ENCODE measurements at places on chromosomes 12 and 14. TPM values are rescaled to one million over a fixed set of nuclear protein-coding genes. Genes with fewer than 3 reads are reported as not detected.

DNA sequence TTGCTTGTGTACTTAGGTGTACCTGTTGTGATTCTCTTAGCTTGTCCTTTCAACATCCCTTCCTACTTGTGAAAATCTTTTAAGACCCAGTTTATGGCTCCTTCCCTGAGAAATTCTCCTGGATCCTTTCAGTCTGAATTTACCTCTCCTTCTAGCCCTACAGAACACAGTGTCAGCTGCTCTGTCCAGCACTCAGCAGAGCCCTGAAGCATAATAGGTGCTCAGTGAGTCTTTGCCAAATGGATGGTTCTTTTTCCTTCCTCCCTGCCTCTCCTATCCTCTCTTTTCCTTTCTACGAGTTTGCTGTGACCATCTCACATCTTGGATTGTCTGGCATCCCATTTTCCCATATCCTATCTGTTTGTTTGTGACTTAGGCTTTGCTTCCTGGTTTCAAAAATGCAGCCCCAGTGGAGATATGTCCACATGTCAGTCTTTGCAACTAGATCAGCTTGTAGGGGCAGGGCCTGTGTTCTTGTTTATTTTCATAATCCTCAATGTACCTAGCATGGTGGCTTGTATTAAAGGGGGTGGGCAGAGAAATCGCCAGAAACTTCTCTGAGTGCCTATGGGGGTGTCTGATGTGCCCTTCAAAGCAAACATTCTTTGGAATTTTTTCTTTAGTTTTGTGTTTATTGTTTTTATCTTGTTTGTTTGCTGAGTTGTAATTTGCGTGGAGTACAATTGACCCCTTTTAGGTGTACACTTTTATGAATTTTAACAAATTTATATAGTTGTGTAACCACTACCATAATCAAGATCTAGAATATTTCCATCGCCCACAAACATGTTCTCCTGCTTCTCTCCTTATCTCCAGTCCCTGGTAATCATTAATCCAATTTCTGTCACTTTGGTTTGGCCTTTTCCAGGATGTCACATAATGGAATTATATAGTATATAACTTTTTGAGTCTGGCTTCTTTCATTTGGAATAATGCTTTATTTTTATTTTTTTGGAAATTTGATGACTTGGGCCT, 62.8 kb downstream of the SMOC1 start:
- H3K27me3 ChIP-seq: no peaks in the 10 kb centered on the region
- H3K36me3 ChIP-seq: no peaks in the 10 kb centered on the region
- no peak overlapping the region for H3K4me3 ChIP-seq
- no peak overlapping the region for H3K27ac ChIP-seq
- no peak for DNase-seq
- H3K4me1 ChIP-seq: no peaks in the 10 kb centered on the region

DNA sequence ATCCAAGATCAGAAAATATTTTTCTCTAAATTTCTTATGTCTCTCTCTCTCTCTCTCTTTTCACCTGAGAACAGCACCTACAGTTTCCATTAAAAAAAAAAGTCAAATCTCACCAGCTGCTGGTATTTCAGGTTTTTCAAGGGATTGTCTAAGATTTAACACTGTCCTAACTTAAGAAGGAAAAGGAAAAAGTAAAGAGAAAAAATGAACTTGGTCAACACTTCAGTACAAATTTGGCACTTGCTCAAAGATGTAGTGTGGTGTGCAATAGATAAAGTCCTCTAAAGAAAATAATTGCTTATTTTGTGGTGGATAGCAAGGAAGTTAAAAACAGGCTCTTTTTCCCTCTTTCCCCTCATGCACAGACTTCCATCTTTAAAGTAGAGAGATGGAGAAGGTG, 416.2 kb downstream of the SOX5 start:
- no peaks in the 10 kb centered on the region for H3K4me1 ChIP-seq
- no peaks in the 10 kb centered on the region for H3K27me3 ChIP-seq
- no peak overlapping the region for H3K27ac ChIP-seq
- H3K36me3 ChIP-seq: no peaks in the 10 kb centered on the region
- H3K4me3 ChIP-seq: no peak overlapping the region

- no peaks in the 10 kb centered on the region for H3K36me3 ChIP-seq
- H3K4me3 ChIP-seq: no peak overlapping the region
- peaks cover 21% of the 10 kb centered on the region for H3K4me1 ChIP-seq
- H3K27me3 ChIP-seq: no peaks in the 10 kb centered on the region
- no peak overlapping the region for H3K27ac ChIP-seq
- peak; percentile 73 for DNase-seq
Observed at GRCh38 chr12:62640910-62641448, 174.4 kb downstream of the MON2 start.

DNA sequence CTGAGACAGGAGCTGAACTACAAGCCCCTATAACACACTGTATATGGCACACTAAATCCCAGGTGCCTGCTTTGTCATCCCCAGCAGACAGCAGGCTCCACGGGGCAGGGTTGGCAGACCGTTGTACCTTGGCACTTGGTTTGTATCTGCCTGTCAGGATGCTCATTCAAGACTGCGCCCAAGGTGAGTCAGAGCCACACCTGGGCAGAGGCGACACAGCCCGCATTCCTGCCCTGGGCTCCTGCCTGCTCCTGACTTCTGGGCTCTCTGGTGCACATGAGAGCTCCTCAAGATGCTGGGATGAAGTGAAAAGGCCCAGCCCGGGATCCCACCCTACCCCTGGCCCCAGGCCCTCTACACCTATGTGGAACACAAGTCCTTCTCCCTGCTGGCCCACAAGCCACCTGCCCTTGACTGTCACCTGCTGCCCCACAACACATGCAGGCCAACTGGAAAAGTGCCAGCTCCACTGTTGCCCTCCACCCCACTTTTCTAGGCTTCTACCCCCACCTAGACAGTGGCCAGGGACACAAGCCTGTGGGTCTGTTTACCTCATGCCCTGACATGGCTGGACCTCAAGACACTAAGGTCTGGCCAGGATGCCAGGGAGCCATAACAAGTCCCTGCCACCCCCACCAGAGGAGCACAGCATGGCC, 30.8 kb upstream of the PNMA1 start:
- peaks cover 19% of the 10 kb centered on the region for H3K4me1 ChIP-seq
- no peaks in the 10 kb centered on the region for H3K27me3 ChIP-seq
- no peak overlapping the region for H3K27ac ChIP-seq
- H3K4me3 ChIP-seq: no peak overlapping the region
- no peaks in the 10 kb centered on the region for H3K36me3 ChIP-seq

GRCh38 chr14:67738740-67739504, 37.2 kb downstream of the RDH12 start:
- no peaks in the 10 kb centered on the region for H3K4me1 ChIP-seq
- H3K27me3 ChIP-seq: no peaks in the 10 kb centered on the region
- DNase-seq: no peak
- H3K4me3 ChIP-seq: no peak overlapping the region

- H3K36me3 ChIP-seq: no peaks in the 10 kb centered on the region
- no peaks in the 10 kb centered on the region for H3K4me1 ChIP-seq
- no peaks in the 10 kb centered on the region for H3K27me3 ChIP-seq
- no peak for DNase-seq
Observed at GRCh38 chr12:132461526-132461925, 28.4 kb upstream of the FBRSL1 start.

KSR2 gene
- total RNA-seq: 0.90 TPM

METTL25 gene
- 10.6 TPM for total RNA-seq

CLEC2D gene
- total RNA-seq: 19.3 TPM

Data from endodermal cell (in vitro differentiated cells).